NCI-H1105 (cell line): ENCODE measurements at places on chromosomes 4 and X.

DNA sequence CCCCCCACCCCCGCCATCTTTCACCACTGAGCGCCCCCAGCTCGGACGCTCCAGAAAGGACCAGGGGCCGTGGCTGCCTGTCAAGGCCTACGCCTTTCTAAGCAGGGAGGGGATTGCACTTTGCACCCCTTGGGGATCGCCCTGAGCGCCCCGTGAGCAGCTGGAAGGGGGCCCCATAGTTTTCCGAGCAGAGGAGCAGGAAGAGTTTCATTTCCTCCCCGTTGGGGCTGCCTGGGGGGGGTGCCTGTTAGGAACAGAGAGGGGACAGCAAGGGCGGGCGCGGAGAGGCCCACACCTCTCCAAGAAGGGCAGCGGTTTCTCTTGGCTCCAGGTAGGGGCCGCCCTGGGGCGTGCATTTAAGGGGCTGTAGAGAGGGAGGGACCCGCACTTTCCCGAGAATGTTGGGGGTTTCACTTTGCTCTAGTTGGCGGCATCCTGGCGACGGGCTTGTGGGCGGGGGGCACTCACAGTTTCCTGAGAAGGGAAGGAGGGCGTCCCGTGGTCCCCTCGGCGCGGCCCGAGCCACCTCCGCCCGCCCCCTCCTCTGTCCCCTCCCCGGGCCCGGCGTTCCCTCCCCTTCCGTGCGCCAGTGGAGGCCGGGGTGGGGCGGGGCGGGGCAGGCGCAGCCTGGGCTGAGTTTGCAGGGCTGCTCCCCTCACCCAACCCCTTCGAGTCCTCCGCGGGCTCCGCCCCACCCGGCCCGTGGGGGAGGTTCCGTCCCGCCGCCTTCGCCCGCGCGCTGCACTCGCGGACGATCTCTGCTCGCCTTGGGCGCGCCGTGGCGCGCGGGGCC is 82.3 kb upstream of the CD99 start:
- no peak for DNase-seq

DNA sequence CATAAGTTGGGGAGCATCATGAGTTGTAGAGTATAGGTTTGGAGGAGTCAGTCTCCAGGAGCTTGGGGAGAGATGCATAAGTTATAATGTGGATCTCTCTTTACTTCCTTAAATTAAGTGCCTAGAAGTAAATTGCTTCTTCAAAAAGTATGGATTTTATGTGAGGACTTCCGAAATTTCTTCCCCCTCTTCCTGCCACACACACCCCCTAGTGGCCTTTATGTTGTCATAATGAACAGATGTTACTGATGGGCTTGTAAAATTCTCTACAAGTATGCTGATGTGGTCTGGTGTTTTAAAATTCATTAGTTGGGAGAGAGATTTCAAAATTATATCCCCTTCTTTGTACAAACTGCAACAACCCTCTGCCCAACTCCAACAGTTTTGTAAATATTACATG is 2.3 kb upstream of the METTL14 start:
- no peak for DNase-seq

GRCh38 chr4:183256756-183257385 is 63.2 kb downstream of the CLDN22 start:
- DNase-seq: no peak

- DNase-seq: no peak
Observed at GRCh38 chrX:69493193-69493592, 10.9 kb upstream of the NALF2 start.

DNA sequence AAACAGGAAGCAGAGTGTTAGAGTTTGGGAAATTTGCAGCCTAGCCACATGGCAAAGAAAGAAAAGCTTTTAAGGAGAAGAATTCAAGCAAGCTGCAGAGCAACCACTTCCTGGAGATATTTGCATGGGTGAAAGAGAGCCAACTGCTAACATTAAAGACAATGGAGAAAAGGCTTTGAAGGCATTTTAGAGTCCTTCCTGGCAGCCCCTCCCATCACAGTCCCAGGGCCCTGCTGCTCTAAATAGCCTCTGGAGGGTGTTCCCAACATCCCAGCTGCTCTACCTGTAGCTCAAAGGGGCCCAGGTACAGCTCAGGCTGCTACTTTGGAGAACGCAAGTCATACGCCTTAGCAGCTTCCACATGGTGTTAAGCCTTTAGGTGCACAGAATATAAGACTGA is 235.9 kb upstream of the FMR1 start:
- no peak for DNase-seq

DNA sequence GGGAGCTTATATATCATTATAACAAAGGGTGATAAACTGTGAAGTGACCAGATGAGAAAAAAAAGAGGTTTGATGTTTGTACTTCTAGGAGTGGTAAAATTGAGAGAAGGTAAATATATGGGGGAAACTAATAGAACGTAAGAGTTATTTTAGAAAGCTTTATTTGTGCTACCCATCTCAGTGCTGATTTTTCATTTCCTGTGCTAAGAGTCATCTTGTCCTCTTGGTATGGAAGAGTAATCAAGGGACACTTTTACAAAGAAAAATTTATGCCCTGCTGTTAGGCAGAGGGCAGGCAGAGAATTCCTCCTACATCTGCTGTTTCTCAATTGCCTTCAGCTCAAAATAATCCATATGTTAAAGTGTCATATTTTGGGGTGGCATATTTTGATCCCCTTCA is 49.6 kb upstream of the BMP2K start:
- DNase-seq: no peak

DNA sequence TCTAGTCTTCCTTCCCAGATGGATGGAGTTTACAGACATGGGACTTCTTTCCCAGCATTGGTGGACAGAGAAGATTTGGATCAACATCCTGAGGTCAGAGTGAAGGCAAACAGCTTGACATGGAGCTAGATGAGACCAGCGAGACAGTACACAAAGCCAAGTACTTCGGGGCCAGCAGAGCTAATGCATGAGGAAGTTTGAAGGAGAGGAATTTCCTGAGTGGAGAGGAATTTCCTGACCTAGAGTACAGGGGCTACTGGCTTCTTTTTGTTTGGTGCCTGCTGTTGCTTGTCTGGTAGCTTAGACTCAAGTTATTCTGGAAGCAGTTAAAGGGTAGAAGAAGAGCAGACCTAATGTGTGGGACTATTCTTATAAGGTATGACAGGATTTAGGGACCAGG is 69.1 kb upstream of the EOLA2 start:
- no peak for DNase-seq

GRCh38 chrX:39766855-39767254 is 330.9 kb downstream of the BCOR start:
- no peak for DNase-seq

GRCh38 chrX:77389891-77390290 is 57.3 kb upstream of the FGF16 start:
- DNase-seq: no peak

- no peak for DNase-seq
Observed at GRCh38 chr4:89556601-89557305, 249.2 kb upstream of the GPRIN3 start.

- DNase-seq: peak; percentile 65
Observed at GRCh38 chr4:150078041-150078578, at the start of gene DCLK2. DCLK2 (plus strand) TSS chr4:150078445; CDS start chr4:150079028, 583 bp downstream.

DNA sequence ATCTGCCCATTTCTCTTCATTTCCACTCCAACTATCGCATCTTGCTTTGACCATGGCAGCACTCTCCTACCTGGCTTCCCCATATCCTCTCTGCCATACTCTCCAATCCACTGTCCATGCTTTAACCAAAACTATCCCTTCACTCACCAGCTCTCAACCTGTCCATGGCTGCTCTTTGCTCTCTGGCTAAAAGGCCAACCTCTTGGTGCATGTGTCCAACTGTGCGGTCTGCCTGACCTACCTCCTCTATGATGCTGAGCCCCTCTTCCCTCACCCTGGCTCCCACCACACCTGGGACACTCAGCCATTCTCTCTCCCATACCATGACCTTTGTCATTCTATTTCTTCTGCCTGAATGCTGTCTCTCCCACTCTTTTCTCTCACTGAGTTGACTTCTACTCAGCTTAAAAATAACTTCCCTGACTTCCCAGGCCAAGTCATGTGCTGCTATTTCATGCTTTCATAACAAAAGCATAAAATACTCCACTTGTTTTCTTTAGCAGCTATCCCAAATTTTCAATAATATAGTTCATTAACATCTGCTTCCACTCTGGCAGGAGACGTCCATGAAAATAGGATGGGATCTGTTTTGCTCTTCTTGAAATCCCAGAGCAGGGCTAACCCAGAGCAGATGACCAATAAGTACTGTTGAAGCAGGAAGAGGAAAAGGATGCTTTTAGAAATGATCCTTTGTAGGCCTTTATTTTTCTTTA is 29.8 kb upstream of the KLF3 start:
- DNase-seq: no peak
